Retina (tissue), 1 donor: ENCODE measurements at places on chromosomes 5 and 9.
A peak's percentile ranks its signal among the peaks of the same experiment; 100 is the strongest.

DNA sequence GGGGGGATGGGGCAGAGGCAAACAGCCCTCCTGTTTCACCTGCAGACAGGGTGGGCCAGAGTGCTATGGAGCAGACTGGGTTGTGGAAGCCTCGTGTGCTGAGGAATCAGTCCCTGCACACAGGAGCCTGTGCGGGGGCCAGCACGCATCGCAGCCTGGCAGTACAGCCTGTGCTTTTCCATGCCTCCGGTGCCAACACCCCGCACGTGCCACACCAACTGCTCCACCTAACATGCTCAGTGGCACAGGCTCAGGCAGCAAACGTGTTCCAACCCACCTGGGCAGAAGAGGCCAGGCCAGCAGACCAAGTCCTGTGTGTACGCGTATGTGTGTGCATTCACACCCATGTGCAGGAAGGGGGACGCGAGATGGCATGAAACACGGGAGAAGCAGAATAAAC, 37.4 kb upstream of the FBXW11 start:
- DNase-seq: peak; percentile 19

DNA sequence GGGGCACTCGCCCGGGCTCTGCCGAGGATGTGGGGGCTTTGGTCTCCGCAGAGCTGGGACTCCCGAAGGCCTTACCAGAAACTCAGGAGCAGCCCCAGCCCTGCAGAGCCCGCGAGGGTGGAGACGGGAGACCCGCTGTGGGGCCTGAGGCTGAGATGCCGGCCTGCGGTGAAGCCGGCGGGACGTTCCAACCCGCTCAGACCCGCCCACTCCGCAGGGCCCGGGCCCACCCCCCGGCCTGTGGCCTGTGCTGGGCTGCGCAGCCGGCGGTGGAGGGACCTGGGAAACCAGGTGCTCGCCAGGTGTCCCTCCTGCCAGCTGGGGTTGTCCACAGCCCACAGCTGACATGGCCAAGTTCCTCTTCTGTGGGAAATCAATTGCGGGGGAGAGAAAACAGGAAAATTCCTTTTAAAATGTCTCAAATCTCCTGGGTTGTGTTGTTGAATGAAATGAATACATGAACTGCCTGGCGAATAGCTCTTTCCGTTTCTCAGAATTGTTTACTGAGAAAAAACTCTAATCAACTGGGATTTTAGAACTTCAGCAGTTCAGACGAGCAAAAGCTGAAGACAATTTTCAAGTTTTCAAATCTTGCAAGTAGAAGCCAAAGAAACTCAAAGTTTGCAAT, 49.0 kb upstream of the IRX4 start:
- DNase-seq: no peak

GRCh38 chr5:76617229-76617628, 6.0 kb downstream of the F2RL2 start:
- no peak for DNase-seq

DNA sequence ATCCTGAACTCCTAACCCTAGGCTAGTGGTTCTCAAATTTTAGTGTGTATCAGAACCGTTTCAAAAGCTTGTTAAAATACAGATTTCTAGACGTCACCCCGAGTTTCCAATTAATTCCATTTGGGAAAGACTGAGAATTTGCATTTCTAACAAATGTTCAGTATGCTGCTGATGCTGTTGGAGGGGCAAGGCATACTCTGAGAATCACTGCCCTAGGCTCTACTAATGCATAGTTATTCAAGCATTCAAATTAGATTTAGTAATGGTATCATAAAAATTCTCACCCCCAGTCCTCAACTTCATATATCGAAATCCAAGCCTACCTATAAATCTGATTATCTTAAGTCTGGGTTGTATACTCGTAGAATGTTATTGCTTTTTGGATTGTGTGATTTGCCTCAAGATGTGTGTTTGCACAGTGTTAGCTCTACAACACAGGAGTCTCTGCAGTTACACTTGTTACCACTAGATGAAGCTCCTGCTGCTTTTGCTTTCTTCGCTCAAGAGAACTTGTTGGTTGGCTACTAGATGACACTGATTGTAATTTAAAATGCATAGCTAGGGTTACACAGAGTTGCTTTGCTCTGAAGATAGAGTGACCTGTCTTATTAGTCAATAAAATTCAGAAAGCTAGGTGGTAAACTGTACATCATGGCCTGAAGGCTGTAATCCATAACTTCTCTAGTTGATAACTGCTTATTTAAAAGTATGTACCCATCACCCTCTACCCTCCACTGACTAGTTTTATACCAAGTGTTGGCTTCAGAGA, 7.5 kb upstream of the ERAP2 start:
- DNase-seq: peak; percentile 40

DNA sequence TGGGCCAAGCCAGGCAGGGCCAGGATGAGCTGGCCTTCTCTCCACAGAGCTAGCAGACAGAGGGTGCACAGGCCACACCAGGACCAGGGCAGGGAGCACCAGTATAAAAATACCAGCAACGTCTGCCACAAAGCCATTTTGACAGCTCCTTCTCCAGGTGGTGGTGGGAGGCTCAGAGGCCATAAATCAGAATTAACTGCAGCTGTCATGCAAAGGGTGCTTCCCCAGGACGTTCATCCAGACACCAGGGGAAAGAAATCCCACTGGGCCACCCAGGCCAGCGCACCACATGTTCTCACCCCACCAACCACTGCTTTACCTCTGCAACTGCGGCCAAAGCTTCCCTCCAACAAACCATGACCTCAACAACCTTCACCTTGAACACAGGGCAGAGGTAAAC, 403.7 kb upstream of the TRPC7 start:
- DNase-seq: peak; percentile 9

- DNase-seq: no peak
These were observed 396.9 kb downstream of the PDE4D start for GRCh38 chr5:59496524-59497134.

DNA sequence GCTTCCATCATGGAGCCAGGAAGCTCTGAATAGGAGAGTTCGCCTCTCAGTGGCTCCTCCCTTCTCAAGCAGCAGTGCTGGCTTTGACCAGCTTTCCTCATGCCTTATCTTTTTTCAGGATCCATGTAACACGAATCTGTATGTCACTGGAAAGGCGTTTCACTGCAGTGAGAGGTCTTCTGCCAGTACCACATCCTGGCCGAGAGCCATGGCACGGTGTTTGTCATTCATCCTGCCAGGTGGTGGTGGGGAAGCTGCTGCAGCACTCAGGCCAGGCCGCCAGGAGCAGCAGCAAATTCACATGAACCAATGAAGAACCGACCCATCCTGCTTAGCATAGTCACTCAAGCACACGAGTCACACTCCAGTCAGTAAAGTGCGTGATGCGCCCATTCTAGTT, 179.0 kb downstream of the FANCC start:
- no peak for DNase-seq

GRCh38 chr9:125375820-125376219, 114.2 kb downstream of the GAPVD1 start:
- DNase-seq: no peak

DNA sequence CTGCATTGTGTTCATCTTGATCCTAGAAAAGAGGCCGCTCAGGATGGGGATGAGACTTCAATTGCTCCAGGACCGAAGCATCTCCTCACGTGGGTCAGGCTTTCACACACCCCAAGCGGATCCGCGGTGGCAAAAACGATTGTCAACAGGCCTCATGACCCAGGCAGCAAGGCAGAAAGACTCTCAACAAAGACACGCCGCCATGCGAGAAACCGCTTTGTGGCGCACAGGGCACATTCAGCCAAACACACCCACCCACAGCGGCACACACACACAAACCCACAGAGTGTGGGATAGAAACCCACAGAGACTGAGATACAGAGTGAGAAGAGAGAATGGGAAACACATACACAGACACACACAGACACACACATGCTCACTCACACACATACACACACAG, 483.4 kb downstream of the SPATA31A7 start:
- no peak for DNase-seq

GRCh38 chr9:128735373-128735772, 11.4 kb upstream of the ZDHHC12 start:
- DNase-seq: peak; percentile 29

DNA sequence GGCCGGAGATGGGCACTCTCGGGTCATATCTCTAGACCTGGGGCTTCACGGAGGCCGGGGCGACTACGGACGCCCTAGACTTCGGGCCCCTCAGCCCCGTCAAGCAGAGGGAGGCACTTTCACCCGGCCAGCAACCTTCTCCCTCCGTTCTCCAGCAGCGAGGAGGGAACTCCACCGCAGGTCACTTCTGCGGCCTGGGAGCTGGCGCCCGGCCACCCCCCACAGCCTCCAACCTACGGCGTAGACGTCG, 201 bp downstream of the DOLK start:
- DNase-seq: no peak
